ENCODE measurements at places on chromosomes 12 and 14. TPM values are rescaled to one million over a fixed set of nuclear protein-coding genes. Genes with fewer than 3 reads are reported as not detected.

GRCh38 chr14:20659813-20660395 is 18.4 kb upstream of the OR6S1 start:
- no peak overlapping the region for H3K27ac ChIP-seq
- no peaks in the 10 kb centered on the region for H3K36me3 ChIP-seq
- no peak overlapping the region for H3K4me3 ChIP-seq
- H3K27me3 ChIP-seq: no peaks in the 10 kb centered on the region

DNA sequence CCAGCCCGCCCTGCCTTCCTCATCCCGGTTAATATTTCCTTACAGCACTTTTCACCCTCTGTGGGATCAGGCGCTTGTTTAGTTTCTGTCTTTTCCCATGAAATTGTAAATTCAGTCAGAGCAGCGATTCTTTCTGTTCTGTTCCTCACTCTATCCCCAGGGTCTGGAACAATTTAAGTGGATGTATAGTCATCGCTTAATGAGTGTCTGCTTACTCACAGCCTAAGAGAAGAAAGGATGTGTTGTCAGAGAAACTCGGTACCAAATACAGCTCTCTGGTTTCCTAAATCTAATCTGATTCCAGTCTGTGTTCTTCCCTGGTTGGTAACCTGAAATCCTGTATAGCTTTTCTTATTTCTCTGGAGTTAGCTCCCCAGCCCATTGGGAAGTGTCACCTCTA is 44.9 kb downstream of the FOS start:
- no peaks in the 10 kb centered on the region for H3K27me3 ChIP-seq
- no peak overlapping the region for H3K4me3 ChIP-seq
- no peaks in the 10 kb centered on the region for H3K4me1 ChIP-seq
- H3K36me3 ChIP-seq: no peaks in the 10 kb centered on the region
- H3K27ac ChIP-seq: no peak overlapping the region

GRCh38 chr12:121218588-121219352 is 8.8 kb downstream of the P2RX4 start:
- no peaks in the 10 kb centered on the region for H3K36me3 ChIP-seq
- no peaks in the 10 kb centered on the region for H3K27me3 ChIP-seq
- H3K27ac ChIP-seq: no peak overlapping the region
- peaks cover 3% of the 10 kb centered on the region for H3K4me1 ChIP-seq

- H3K36me3 ChIP-seq: no peaks in the 10 kb centered on the region
- H3K27ac ChIP-seq: no peak overlapping the region
- no peak for DNase-seq
Measured at GRCh38 chr12:5622280-5622679, 190.4 kb downstream of the NTF3 start.

- H3K4me1 ChIP-seq: no peaks in the 10 kb centered on the region
- no peak for DNase-seq
- no peaks in the 10 kb centered on the region for H3K27me3 ChIP-seq
- H3K27ac ChIP-seq: no peak overlapping the region
- H3K4me3 ChIP-seq: no peak overlapping the region
Measured at GRCh38 chr12:105033851-105034250, 47.7 kb downstream of the NOPCHAP1 start.

DNA sequence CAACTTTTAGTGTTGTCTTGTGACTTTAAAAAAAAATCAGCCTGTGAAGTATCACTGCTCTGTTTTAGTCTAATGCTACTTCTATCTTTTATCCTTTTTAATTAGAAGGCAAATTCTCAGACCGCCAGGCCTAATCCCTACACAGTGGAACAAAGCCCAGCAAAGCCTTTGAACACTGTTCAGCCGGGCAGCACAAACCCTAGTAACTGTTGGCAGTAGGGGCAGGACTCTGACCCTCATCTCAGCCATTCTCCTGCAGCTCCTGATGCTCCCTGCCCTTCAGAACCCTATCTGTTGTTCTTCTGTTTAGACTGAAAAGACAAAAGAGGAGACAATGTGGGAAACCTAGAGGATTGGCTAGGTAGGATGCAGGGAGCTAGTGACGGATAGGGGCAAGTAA is 78.0 kb upstream of the OTX2 start:
- H3K4me3 ChIP-seq: no peak overlapping the region
- H3K36me3 ChIP-seq: no peaks in the 10 kb centered on the region
- H3K27me3 ChIP-seq: no peaks in the 10 kb centered on the region
- no peak for DNase-seq
- no peak overlapping the region for H3K27ac ChIP-seq

- peaks cover 1% of the 10 kb centered on the region for H3K4me1 ChIP-seq
- no peaks in the 10 kb centered on the region for H3K27me3 ChIP-seq
- H3K27ac ChIP-seq: no peak overlapping the region
- H3K36me3 ChIP-seq: no peaks in the 10 kb centered on the region
Measured at GRCh38 chr14:69408331-69408960, 10.0 kb downstream of the SLC39A9 start.

- no peaks in the 10 kb centered on the region for H3K36me3 ChIP-seq
- no peak within 1 kb of the TSS for H3K27ac ChIP-seq
- H3K4me3 ChIP-seq: no peak within 1 kb of the TSS
- DNase-seq: no peak
Measured at GRCh38 chr12:91057368-91058165, at the start of gene KERA. TSS of gene KERA (minus strand) at chr12:91058024. CDS start at chr12:91056281, 1,743 bp downstream.

DNA sequence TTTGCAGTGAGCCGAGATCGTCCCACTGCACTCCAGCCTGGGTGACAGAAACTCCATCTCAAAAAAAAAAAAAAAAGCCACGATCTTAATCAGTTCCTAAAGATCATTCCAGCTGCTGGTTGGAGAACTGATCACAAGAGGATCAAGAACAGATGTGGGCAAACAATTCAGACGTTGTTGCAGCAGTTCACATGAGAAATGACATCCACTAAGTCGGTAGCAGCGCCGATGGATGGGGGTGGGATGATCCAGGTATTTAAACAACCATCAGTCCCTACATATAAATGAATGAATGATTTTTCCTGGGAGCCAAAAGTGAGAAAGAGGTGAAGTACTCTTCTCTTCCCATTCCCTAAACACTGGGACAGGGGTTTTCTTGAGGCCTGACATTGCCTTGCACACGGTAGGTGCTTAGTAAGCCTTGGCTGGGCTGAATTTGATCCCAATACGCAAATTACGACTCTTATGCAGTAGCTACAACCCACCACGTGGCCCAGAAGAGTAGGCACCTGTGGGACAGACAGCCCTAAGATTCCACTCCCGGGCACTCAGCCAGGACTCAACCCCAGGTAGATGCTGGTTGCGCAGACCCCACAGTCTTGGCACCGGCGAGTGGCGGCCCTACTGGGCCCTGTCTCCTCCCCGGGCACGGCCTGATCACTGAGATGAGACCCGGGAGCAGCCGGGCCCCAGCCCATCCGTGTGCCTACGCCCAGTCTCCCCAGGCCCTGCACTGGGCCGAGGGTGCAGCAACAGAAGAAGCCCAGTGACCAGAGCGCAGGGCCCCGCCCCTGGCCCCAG is 565 bp downstream of the SPRYD3 start:
- peak overlapping the region; percentile 96 for H3K27ac ChIP-seq
- H3K4me3 ChIP-seq: peak overlapping the region; percentile 81
- DNase-seq: peak; percentile 16
- no peaks in the 10 kb centered on the region for H3K27me3 ChIP-seq
- H3K4me1 ChIP-seq: peaks cover 18% of the 10 kb centered on the region

GRCh38 chr12:124576061-124576650 is 8.7 kb upstream of the NCOR2 start:
- no peaks in the 10 kb centered on the region for H3K27me3 ChIP-seq
- no peaks in the 10 kb centered on the region for H3K4me1 ChIP-seq
- H3K36me3 ChIP-seq: no peaks in the 10 kb centered on the region
- no peak overlapping the region for H3K27ac ChIP-seq
- DNase-seq: no peak
- no peak overlapping the region for H3K4me3 ChIP-seq

DNA sequence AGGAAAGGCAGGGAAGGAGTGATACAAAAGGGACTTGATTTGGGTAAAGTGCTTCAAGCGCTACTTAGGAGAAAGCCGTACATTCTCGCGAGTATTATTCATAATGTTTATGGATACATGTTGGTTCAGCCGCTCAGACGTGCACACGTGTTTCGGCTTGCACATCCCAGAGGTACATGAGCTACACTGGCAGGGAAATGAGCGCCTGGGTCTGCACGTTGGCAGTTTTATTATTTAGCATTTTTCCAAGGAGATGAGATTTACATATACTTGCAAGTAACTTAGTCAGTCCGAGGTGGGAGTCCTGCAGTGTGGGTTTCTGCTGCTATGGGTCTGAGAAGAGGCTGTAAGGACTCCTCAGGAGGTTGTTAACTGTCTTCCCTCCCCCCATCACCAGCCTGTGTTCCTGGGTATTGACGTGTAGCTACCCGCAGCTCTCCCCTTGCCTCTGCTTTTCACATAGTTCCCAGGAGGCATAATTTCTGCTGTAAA is 1.5 kb downstream of the PRKCH start:
- no peaks in the 10 kb centered on the region for H3K36me3 ChIP-seq
- H3K27ac ChIP-seq: no peak overlapping the region
- no peak for DNase-seq
- H3K4me3 ChIP-seq: peak overlapping the region; percentile 34

DNA sequence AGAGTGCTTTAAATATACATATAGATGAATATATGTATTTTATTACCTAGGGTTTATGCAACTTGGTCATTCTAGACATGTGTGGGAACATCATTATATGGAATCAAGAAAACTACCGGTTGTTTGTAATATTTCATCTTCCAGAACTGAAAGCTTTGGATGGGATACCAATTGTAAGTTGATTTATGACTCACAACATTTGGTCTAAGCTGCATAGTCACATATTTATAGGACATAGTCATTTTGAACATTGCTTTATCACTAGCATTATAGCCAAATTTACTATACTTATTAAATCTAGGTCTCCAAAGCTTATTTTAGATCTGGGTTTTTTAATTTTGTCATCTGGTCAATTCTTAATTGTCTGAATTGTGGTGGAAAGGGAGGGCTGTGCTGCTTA is 83.7 kb upstream of the PCNX4 start:
- no peak overlapping the region for H3K4me3 ChIP-seq
- H3K27ac ChIP-seq: no peak overlapping the region
- H3K4me1 ChIP-seq: no peaks in the 10 kb centered on the region
- no peaks in the 10 kb centered on the region for H3K27me3 ChIP-seq
- no peaks in the 10 kb centered on the region for H3K36me3 ChIP-seq
- no peak for DNase-seq

DNA sequence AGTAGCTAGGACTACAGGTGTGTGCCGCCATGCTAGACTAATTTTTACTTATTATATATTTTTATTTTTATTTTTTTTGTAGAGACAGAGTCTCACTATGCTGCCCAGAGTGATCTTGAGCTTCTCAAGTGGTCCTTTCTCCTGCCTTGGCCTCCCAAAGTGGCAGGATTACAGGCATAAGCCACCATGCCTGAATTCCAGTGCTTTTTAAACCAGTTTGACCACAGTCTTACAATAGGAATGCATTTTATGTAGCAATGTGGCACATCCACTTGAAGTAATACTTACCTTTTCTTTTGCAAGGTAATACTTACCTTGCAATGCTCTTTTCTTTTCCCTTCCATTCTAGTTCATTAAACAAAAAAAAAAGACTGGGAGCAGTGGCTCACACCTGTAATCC is 38.0 kb upstream of the CPM start:
- no peaks in the 10 kb centered on the region for H3K4me1 ChIP-seq
- no peak for DNase-seq
- no peak overlapping the region for H3K4me3 ChIP-seq
- H3K27ac ChIP-seq: no peak overlapping the region
- no peaks in the 10 kb centered on the region for H3K36me3 ChIP-seq

DNA sequence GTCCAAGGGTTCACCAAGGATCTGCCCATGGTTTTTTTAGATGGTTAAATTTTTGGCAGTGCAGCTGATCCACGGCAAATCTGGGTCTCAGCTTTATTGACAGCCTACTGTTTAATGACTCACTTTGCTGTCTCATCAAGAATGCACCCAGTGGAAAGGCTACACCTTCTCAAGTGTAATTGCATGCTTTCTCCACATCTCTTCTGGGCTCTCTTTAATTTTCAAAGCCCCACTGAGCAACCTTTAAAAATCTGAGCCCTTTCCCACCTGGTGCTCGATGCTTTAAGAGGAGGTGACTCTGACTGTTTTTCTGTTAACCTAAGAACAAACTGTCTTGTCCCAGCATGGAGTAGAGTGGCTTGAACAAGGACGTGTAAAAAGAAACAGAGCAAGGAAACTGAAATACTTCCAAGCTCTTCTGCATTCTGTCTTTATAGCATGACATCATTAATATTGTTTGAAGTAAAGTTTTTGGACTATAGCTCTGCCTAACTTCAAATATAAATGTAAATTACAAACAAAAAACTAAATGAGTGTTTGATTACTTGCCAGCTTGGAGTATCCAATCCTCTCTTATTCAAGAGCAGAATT is 214.2 kb upstream of the KRR1 start:
- H3K36me3 ChIP-seq: no peaks in the 10 kb centered on the region
- no peak overlapping the region for H3K27ac ChIP-seq
- no peak overlapping the region for H3K4me3 ChIP-seq
- peaks cover 3% of the 10 kb centered on the region for H3K4me1 ChIP-seq

DNA sequence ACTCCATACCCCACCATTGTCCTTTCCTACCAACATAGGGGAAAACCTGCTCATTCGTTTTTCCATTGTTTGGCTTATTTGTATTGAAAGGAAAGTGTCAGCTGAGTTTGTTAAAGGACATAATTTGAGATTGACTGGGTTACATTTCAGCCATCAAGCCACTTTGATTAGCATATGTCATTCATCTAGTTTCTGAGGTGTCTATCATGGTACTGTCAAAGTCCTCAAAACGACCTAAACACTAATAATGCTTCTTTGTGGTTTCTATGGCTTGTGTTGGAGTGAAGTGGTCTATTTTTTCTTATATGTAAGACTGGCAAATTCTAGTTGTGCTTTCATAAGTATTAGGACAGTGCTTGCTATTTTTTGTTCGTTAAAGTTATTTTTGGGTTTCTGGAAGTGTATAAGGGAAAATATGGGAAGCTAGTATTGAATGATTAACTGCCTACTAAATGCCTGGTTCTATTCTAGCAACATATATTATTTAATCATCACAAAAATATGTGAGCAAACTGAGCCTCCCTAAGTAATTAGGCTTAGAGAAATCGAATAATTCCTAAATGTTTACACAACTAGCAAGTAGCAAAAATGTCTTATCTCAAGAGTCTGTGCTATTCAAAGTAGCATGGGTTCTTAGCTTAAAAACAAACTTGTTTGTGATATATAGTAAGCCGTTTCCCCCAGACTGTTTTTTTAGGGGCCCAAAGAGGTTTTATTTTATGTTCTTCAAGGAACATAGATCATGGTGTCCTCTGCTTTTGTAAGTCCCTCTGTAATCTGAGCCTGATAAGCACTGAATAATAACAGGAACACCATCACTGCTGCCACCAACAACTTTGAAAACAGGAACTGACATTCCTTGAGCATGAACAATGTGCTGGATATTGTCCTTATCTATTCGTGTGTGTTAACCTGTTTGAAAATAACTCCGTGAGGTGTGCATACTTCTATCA is 67.1 kb downstream of the DERA start:
- H3K4me3 ChIP-seq: no peak overlapping the region
- no peak overlapping the region for H3K27ac ChIP-seq
- DNase-seq: no peak

CLEC4C gene
- total RNA-seq: not detected

PMCH gene
- total RNA-seq: not detected

SMCO2 gene
- total RNA-seq: not detected

MARK3 gene
- 110 TPM for total RNA-seq

NKX2-8 gene
- not detected for total RNA-seq

KRT2 gene
- not detected for total RNA-seq

MDM2 gene
- 101 TPM for total RNA-seq

Measured in ovary (tissue), 10 donors.